ENCODE measurements at places on chromosomes 2 and 18. TPM values are rescaled to one million over a fixed set of nuclear protein-coding genes. Genes with fewer than 3 reads are reported as not detected.

GRCh38 chr2:27889774-27890145, 427 bp downstream of the RBKS start:
- H3K4me1 ChIP-seq, result peaks cover 6% of the 10 kb centered on the region
- DNase-seq, result no peak
- peak overlapping the region; percentile 78 for H3K4me3 ChIP-seq
- peak overlapping the region; percentile 98 for H3K27ac ChIP-seq
- H3K27me3 ChIP-seq, result no peaks in the 10 kb centered on the region

The DLX1 gene
- total RNA-seq, result 2.0 TPM

- H3K27ac ChIP-seq, result no peak overlapping the region
- peaks cover 12% of the 10 kb centered on the region for H3K4me1 ChIP-seq
- no peak overlapping the region for H3K4me3 ChIP-seq
- no peak for DNase-seq
- no peaks in the 10 kb centered on the region for H3K27me3 ChIP-seq
These were observed 20.0 kb upstream of the STAT4 start for GRCh38 chr2:191170773-191171172.

DNA sequence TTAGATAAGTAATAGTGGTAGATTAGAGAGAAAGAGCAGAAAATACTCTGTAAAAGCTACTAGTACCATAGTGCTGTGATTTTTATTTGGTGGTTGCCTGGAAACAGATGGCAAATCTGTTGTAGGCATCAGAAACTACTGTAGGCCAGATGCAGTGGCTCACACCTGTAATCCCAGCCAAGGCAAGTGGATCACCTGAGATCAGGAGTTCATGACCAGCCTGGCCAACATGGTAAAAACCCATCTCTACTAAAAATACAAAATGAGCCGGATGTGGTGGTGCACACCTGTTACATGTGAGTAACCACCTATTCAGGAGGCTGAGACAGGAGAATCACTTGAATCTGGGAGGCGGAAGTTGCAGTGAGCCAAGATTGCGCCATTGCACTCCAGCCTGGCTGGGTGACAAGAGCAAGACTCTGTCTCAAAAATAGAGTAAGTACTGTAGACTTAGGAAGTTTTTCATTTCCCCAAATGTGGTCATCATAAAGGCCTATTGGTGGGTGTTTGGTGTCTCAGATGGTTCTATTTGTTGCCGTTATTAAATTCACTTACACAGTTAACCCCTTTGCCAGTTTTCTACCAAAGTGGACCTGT, 79.6 kb downstream of the SPTBN1 start:
- H3K36me3 ChIP-seq, result no peaks in the 10 kb centered on the region
- DNase-seq, result no peak
- H3K4me3 ChIP-seq, result no peak overlapping the region
- peaks cover 22% of the 10 kb centered on the region for H3K4me1 ChIP-seq
- H3K27me3 ChIP-seq, result no peaks in the 10 kb centered on the region
- H3K27ac ChIP-seq, result no peak overlapping the region

GRCh38 chr2:217878915-217879590, 123.7 kb downstream of the TNS1 start:
- no peaks in the 10 kb centered on the region for H3K36me3 ChIP-seq
- no peak for DNase-seq
- no peak overlapping the region for H3K27ac ChIP-seq
- H3K27me3 ChIP-seq, result no peaks in the 10 kb centered on the region

GRCh38 chr2:168608796-168609195, 152.7 kb downstream of the CERS6 start:
- H3K4me1 ChIP-seq, result no peaks in the 10 kb centered on the region
- no peak for DNase-seq
- no peak overlapping the region for H3K4me3 ChIP-seq
- H3K27ac ChIP-seq, result no peak overlapping the region
- H3K27me3 ChIP-seq, result no peaks in the 10 kb centered on the region
- no peaks in the 10 kb centered on the region for H3K36me3 ChIP-seq

The MC2R gene
- total RNA-seq, result not detected

DNA sequence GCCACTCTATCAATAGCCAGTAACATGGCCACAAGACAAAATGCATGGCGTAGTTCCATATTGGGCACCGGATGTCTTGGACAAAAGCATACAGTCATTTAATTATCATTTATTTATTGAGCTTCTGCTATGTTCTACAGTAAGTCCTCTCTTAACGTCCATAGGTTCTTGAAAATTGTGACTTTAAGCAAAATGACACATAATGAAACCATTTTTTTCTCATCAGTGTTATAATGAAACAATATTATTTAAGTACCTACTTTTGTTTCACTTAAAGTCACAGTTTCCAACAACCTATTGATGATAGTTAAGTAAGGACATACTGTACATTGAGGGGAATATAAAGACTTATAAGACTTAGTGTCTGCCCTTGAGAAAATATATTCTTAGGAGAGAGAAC, 84.9 kb downstream of the XRCC5 start:
- H3K4me3 ChIP-seq, result no peak overlapping the region
- H3K27ac ChIP-seq, result no peak overlapping the region
- no peaks in the 10 kb centered on the region for H3K4me1 ChIP-seq

DNA sequence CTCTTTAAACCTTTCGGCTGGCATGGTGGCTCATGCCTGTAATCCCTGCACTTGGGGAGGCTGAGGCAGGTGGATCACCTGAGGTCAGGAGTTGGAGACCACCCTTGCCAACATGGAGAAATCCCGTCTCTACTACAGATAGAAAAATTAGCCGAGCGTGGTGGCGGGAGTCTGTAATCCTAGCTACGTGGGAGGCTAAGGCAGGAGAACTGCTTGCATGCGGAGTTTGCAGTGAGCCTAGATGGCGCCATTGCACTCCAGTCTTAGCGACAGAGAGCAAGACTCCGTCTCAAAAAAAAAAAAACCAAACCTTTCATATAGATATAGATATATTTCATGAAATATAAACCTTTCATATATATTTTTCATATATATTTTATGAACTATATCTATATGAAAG, 864.7 kb downstream of the TRIB2 start:
- H3K27me3 ChIP-seq, result no peaks in the 10 kb centered on the region
- H3K4me3 ChIP-seq, result no peak overlapping the region
- no peak for DNase-seq
- no peaks in the 10 kb centered on the region for H3K36me3 ChIP-seq
- H3K4me1 ChIP-seq, result no peaks in the 10 kb centered on the region

DNA sequence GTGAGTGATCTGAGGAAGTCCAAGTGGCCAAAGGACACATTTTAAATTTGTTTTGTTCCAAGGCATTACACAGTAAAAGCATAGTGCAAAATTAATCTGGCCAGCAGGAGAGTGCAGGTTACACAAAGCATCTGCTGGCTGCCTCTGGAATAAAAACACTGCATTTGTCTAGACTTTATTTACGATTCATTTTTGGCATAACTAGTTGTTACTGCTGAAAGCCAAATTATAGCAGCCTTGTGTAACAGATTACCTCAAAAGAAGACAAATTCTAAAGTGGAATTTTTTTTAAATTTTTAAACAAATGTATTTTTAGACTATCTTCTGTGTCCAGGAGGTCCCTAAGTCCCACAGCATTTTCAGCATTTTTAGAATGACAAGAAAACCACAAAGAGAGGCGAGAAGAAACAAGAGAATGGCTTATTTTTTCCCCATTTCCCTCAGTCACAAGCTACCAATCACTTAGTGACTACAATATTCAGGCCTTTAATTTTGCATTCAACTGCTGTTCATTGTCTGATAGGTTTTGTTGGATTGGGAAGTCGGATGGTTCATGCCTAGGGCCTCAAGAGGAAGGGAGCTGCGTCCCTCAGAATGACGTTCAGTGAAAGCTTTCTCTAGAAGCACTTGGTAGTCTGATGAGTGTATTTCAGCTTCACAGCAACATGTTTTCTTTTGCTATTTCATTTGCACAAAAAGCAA, 46.0 kb downstream of the TMEFF2 start:
- H3K27ac ChIP-seq, result no peak overlapping the region
- no peak overlapping the region for H3K4me3 ChIP-seq
- no peaks in the 10 kb centered on the region for H3K4me1 ChIP-seq
- no peaks in the 10 kb centered on the region for H3K36me3 ChIP-seq
- DNase-seq, result no peak

The ALPG gene
- 0.10 TPM for total RNA-seq

- H3K4me3 ChIP-seq, result no peak overlapping the region
- no peak for DNase-seq
- H3K4me1 ChIP-seq, result no peaks in the 10 kb centered on the region
- H3K27me3 ChIP-seq, result no peaks in the 10 kb centered on the region
- H3K36me3 ChIP-seq, result no peaks in the 10 kb centered on the region
These were observed 27.9 kb downstream of the ACVR1 start for GRCh38 chr2:157848213-157848612.

Data from HCT116 (cell line).